Left renal cortex interstitium (tissue), 4 donors: ENCODE measurements at places on chromosomes 7 and 10. TPM values are rescaled to one million over a fixed set of nuclear protein-coding genes. Genes with fewer than 3 reads are reported as not detected.

RHOBTB1 gene
- 89.5 TPM for polyA plus RNA-seq

MRPL32 gene
- 94.8 TPM for polyA plus RNA-seq

UTF1 gene
- not detected for polyA plus RNA-seq

CUL2 gene
- polyA plus RNA-seq: 39.4 TPM

TMEM184A gene
- 9.0 TPM for polyA plus RNA-seq

NEBL gene
- polyA plus RNA-seq: 86.1 TPM

CFAP46 gene
- polyA plus RNA-seq: 7.0 TPM

GIMAP1 gene
- polyA plus RNA-seq: 2.0 TPM

KCNIP2 gene
- 2.5 TPM for polyA plus RNA-seq

IFIT1B gene
- 0.21 TPM for polyA plus RNA-seq

FAM25G gene
- not detected for polyA plus RNA-seq

CYP3A7 gene
- 1.3 TPM for polyA plus RNA-seq

HTRA1 gene
- polyA plus RNA-seq: 149 TPM

NODAL gene
- polyA plus RNA-seq: 0.61 TPM

ANKRD2 gene
- polyA plus RNA-seq: 0.47 TPM

AKR1C8 gene
- polyA plus RNA-seq: 0.31 TPM

CALY gene
- not detected for polyA plus RNA-seq

IFIT3 gene
- 18.7 TPM for polyA plus RNA-seq

PILRA gene
- 8.5 TPM for polyA plus RNA-seq

FAM241B gene
- 10.5 TPM for polyA plus RNA-seq
